ENCODE measurements at places on chromosomes 16 and 17. TPM values are rescaled to one million over a fixed set of nuclear protein-coding genes. Genes with fewer than 3 reads are reported as not detected.

DNA sequence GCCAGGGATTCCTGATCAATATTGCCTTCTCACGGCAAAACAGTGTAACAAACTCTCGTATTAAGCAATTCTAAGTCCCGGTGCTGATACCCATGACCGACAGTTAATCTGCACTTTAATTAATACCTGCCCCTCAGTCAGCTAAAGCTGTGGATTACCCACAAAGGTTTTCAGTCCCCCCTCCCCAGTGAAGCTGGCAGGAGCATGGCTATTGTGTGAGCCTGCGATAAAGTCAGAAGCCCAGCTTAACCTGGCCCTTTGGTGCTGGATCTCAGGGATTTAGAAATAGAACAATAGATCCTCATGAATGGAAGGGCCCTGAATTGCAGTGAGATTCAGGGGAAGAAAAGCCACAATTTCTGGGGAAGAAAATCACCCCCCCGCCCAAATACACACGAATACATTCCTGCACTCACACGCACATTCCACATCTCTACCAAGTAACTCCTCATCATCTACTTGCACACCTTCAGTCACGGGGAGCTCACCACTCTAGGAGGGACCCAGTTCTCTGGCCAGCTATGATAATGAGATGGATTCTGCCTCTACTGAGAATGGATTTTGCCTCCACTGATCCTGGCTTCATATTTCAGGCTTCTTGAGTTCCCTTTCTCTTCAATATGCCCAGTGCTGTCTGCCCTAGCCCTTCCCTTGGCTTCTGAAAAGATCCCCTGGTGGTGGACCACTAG lies 102.6 kb downstream of the WSCD1 start:
- no peak for DNase-seq

- no peak for DNase-seq
Measured at GRCh38 chr17:80822700-80823410, 168.8 kb upstream of the CHMP6 start.

- no peak for DNase-seq
Measured at GRCh38 chr17:29461483-29462206, 71.5 kb downstream of the TAOK1 start.

The SLC12A3 gene
- total RNA-seq: not detected

The MMP2 gene
- not detected for total RNA-seq

All from activated CD8-positive, alpha-beta T cell treated with anti-CD3 and anti-CD28 coated beads, Interleukin-2, amount 10 ng/mL, durations not matched to agents 7 days and 5 days (primary cell).